ENCODE measurements at places on chromosomes 12 and 14.

- DNase-seq, result no peak
Measured at GRCh38 chr14:103724116-103724515, 8.5 kb downstream of the ZFYVE21 start.

DNA sequence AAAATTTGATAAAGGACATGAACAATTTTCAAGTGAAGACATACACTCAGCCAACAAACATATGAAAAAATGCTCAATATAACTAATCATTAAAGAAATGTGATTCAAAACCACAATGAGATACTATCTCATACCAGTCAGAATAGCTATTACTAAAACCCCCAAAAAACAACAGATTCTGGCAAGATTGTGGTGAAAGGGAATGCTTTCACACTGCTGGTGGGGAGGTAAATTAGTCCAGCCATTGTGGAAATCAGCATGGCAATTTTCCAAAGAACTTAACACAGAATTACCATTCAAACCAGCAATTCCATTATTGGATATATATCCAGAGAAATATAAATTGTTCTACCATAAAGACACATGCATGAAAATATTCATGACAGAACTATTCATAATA is 18.7 kb upstream of the TAS2R14 start:
- no peak for DNase-seq

GRCh38 chr12:13680916-13681315 is 300.5 kb downstream of the GRIN2B start:
- no peak for DNase-seq

GRCh38 chr14:70917633-70918032 is 10.4 kb downstream of the PCNX1 start:
- no peak for DNase-seq

DNA sequence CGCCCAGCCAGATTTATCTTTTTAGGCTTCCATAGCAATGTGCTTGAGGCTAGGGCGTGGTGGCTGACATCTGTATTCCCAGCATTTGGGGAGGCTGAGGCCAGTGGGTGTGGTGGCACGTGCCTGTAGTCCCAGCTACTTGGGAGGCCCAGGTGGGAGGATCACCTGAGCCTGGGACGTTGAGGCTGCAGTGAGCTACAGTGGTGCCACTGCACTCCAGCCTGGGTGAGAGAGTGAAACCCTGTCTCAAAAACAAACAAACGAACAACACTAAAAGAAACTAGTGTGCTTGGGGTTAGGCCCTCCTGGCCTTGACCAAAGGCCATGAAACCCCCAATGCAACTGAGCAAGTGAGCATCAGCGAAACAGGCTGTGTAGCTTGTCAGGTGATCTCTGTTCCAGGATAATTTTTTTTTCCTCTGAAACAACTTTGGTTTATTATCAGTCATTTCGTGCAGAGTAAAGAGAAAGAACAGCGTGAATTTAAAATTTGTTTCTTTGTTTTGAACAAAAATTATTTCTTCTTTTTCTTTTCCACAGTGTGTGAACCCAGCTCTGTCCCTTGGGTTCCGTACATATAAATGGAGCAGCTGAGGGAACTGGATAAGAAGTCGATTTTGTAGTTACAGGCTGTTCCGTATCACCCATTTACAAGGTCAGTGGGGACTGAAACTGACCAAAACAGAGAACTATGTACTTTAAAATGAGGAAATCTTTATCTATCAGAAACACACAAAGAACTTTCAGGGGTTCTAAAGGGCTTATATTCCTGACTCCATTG is 8.8 kb upstream of the TUBA1C start:
- DNase-seq, result no peak

GRCh38 chr14:90609376-90609775 is 206.9 kb downstream of the TTC7B start:
- no peak for DNase-seq

- no peak for DNase-seq
Measured at GRCh38 chr12:57604992-57605810, 577 bp downstream of the DTX3 start.

DNA sequence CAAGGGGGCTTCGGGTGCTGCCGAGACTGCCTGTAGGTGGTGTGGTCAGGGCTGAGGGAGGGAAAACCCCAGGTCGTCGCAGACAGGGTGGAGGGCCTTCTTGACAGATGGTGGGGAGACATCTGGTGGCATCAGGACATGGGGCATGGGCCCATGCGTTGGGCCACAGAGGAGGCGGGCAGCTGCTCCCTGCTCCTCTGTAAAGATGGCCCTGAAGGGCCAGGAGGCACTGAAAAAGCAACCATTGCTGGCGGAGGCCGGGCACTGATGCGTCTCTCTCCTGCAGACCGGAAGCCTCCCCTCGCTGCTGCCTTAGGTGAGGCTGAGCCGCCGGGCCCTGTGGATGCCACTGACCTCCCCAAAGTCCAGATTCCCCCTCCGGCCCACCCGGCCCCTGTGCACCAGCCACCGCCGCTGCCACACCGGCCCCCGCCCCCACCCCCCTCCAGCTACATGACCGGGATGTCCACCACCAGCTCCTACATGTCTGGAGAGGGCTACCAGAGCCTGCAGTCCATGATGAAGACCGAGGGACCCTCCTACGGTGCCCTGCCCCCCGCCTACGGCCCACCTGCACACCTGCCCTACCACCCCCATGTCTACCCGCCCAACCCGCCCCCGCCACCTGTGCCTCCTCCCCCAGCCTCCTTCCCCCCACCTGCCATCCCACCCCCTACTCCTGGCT is 28.8 kb downstream of the CCNK start:
- DNase-seq, result no peak

DNA sequence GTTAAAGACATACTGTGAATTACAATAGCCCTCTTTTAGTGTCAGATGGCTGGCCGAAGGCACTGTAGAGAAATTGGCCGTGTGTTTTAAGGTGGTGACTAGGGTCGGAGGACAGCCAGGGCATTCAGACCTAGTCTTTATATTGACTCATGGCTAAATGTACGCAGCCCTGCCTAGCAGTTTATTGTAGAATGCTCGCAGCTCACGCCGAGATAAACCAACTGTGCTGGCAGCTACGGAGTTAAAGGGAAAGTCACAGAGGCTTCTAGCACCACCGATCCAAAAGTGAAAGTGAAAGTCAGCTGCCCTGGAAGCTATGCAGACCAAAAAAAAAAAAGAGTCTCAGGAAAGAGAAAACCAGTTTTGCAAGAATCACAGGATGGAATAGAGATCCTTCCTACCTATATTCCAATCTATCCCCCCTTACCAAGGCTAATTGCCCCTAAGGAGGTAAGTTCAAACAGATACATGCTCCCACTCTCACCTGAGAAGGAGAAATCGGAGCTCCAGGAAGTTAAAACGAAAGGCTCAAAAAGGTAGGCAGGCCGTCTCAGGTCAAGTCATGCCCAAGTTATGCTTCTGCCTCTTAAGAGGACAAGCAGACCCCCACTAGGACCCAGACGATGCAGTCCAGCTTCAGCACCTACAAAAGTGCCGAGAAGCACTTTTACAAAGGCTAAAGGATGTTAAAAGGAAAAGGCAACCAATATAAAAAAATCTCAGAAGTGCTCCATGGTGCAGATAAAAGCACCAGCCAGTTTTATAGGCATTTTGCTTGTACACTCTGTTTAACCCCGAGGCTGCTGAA is 24.8 kb downstream of the KLRK1 start:
- no peak for DNase-seq

- DNase-seq, result no peak
Measured at GRCh38 chr12:3016191-3016590, 57.0 kb downstream of the TEAD4 start.

- DNase-seq, result no peak
Measured at GRCh38 chr14:75944607-75945241, 37.1 kb downstream of the TGFB3 start.

- no peak for DNase-seq
Measured at GRCh38 chr14:69358966-69359365, 39.1 kb downstream of the ERH start.

- DNase-seq, result no peak
Measured at GRCh38 chr12:48351022-48351708, 446 bp upstream of the ZNF641 start.

GRCh38 chr12:10563966-10564365 is 49.4 kb downstream of the MAGOHB start:
- DNase-seq, result no peak

DNA sequence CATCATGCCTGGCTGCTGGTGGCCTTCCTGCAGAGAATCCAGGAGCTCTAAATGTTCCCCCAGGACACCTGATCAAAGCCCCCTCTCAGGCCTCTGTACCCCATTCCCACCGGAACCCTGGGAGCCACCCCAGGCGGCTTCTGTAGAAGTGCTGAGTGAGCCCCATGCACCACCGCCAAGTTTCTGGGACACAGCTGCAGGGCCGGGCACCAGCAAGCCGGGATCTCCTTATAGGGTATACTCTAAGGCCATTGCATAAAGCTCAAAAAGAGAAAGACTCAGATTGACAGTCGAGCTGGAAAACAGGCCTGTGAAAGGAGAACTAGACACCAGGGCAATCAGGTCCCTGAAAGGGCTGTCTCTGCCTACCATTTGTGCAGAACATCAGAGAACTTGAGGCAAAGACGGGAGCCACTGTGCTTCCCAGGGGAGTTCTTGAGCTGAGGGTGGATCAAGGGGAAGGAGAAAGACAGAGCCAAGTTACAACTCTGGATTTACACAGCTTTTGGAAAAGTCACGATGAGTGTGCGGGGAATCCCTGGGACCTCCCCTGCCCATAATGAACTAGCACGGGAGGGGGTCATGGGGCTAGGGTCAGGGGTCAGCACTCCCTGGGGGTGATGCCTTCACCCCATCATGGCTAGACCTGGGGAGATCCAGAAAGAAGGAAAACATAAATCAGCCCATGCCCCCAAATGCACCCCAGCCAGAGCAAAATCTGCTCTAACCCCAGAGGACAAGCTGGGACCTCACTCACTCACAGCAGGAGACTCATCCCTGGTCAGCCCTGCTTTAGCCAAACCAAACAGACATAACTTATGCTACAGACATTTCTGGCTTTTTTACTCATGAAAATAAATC is 51.1 kb downstream of the ITPK1 start:
- no peak for DNase-seq

DNA sequence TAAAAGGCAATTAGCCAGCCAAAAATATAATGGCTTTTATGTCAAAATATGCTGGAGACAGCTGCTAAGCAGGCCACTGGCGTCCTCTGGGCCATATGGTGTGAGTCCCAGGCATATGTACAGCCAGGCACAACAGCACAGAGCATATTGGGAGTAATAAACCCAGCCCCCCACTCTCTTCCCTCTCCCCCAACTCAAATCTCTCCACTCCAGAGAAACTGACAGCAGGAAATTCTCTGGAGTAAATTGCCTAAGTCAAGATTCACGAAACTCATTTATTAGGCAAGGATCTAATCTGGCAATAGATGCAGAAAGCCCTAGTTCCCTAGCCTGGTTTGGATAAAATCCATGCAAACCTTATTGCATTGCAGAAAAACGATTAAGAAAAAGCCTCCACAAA is 147.9 kb upstream of the SEL1L start:
- no peak for DNase-seq

DNA sequence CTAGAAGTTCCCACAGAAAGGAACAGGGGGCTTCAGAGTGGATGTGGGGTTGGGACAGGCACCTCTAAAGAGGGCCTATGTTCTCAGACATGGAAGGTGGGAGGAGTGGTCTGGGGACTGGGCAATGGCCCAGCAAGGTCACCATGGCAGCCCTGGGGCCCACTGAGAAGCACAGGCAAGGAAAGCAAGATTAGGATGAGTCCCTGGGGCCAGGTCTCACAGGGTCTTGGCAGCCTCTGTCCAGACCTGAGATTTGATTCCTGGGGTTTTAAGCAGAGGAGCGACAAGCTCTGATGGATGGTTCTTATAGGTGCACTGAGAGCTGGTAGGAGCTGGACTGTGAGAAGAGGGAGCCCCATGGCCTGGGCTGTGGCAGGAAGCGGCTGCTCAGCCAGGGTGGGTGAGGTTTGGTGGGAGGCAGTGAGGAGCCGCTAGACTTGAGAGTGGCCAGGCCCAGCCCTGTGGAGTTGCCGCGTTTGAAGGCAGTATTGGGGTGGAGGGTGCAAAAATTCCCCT is 44.0 kb downstream of the DLK1 start:
- DNase-seq, result no peak

GRCh38 chr14:67400434-67400833 is 11.5 kb downstream of the PLEK2 start:
- no peak for DNase-seq

GRCh38 chr14:26286081-26286912 is 311.5 kb downstream of the NOVA1 start:
- DNase-seq, result no peak

DNA sequence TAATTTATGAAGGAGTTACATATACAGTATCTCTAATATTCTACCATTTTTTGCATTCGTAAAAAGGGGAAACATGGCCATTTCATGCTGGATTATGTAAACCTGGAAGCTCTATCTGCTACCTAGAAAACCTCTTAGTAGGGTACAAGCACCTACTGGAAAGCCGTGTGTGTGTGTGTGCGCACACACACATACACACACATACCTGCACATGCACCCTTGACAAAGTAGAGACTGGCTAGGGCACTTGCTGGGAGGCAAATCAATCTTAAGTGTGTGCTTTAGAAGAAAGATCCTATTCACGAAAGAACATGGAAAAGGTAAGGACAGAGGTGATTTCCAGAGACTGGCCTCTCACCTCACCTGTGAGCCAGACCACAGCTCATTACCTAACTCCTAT is 190.8 kb downstream of the SLC5A8 start:
- no peak for DNase-seq

- DNase-seq, result no peak
Measured at GRCh38 chr12:119877639-119877948, 474 bp upstream of the CIT start.

DNA sequence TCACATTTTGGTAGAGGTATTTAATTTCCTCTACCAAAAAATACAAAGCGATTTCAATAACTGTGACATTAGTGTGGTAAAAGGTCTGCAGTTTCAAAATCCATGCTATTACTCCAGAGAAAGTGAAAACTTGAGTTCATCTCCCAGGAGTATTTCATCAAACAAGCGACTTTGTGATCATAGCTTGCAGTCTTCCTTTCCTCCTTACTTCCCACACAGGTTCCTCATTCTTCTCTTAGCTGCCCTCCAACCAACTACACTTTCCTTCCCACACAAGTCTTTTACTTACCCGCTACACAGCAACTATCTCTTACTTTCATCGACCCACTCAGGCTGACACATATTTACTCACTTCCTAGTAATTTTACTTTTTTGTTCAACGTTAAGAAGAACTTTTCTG is 413.4 kb upstream of the USP15 start:
- DNase-seq, result no peak

GRCh38 chr12:278046-278445 is 15.4 kb upstream of the SLC6A13 start:
- DNase-seq, result no peak

- no peak for DNase-seq
Measured at GRCh38 chr12:108928695-108929094, 48.8 kb downstream of the DAO start.

Measured in NCI-H446 treated with DMSO at 0.1 percent for 48 hours (cell line).